ENCODE measurements at places on chromosomes 13 and 19. TPM values are rescaled to one million over a fixed set of nuclear protein-coding genes. Genes with fewer than 3 reads are reported as not detected.

The ZNF154 gene
- total RNA-seq: 6.3 TPM

The AKT2 gene
- 139 TPM for total RNA-seq

The NLRP5 gene
- total RNA-seq: not detected

The METTL21C gene
- not detected for total RNA-seq

The CLDN10 gene
- total RNA-seq: not detected

The SELENOV gene
- not detected for total RNA-seq

GRCh38 chr19:44557933-44558332, 28.5 kb upstream of the CEACAM20 start:
- no peak for DNase-seq

- DNase-seq: no peak
Observed at GRCh38 chr13:97328222-97328790, 105.7 kb upstream of the RAP2A start.

- DNase-seq: no peak
Observed at GRCh38 chr19:38193445-38193844, 30.6 kb downstream of the DPF1 start.

GRCh38 chr13:27627380-27627779, 5.7 kb downstream of the POLR1D start:
- no peak for DNase-seq

DNA sequence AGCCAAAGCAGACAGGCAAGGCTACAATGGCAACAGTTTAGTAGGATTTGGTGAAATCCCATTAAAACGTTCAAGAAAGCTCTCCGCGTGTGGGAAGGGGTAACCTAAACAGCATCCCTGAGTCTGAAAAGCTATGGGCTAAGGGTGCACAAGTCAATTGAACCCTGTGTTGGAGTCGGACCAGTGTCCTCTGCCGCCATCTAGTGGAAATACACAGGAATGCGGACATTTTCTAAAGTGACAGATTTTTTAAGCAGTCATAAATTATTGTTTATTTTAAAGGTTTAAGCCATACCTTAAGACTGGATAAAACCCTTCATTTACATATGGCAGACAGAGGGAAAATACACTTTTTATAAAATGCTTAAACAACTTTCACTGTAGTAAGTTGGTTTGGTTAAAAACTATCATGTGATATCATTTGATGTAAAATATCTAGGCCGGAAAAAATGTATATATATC, 26.5 kb upstream of the LSM14A start:
- peak; percentile 37 for DNase-seq

DNA sequence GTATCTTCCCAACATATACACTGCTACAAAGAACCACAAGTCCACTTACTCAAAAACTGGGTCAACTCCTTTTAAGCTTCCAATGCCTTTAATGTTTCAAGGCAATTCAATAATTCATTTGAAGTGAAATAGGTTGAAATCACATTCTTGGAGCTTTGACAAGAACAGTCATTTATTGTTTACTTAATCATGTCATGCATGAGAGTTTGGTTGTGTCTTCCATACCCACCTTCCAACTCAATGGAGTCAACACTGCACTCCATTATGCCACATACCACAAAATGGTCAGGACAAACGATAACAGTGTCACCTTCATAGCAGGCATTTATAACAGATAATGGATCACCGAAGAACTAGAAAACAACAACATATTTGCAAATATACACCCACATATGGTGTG, 506.3 kb downstream of the UQCRFS1 start:
- DNase-seq: no peak

- no peak for DNase-seq
Observed at GRCh38 chr19:47143322-47144073, 12.9 kb downstream of the SAE1 start.

DNA sequence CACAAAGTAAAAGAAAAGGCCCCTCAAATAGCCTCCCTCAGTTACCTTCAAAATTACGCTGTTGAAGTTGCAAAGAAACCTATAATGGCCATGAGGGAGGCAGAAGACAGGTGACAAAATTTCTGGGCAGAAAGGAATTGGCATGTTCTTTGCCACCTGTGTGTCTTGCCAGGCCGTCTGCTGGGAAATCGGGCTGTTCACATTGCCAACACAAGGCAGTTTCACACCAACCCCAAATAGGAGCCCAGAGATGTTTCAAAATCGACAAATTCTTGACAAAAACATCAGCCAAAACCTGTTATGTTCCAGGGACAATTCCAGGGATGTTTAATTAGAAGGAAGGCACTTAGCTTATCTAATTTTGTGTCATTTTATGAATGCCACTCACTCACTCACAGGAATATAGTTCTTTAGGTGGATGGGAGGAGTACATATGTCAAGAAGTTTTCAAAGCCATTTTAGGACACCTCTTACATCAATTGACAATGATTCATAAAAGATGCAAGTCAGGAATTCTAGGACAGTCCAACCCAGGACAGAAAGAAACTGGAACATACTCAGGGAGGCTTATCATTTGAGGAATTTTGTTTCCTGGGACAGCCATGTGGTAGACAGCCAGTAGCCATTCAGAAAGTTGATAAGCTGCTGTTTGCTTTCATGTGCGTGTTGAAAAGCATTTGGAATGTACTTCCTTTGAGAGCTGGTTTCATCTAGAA, 164.5 kb downstream of the RGCC start:
- no peak for DNase-seq

DNA sequence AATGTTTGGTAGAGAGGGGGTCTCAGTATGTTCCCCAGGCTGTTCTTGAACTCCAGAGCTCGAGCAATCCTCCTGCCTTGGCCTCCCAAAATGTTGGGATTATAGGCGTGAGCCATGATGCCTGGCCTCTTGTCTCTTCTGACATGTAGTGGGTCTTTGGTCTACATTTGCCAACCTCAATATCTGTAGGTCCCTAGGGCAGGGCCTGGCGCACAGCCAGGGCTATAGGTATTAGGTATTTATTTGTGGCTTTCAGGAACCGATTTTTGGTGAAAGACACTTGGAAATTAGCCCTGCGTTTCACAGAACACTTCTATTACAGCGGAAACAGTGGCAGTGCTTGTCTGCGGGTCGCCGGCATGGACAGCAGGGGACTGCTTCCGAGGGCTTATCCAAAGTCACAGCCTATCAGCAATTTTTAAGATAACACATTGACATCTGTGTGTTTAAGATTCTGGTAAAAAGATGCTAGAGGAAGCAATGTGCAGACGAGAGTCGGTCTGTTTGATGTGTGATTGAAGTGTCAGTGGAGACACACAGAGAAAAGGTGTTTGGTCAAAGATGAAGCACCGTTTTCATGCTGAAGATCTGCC, 14.5 kb downstream of the ZNF536 start:
- DNase-seq: no peak

- DNase-seq: no peak
Observed at GRCh38 chr13:93244141-93244917, 17.7 kb downstream of the GPC6 start.

DNA sequence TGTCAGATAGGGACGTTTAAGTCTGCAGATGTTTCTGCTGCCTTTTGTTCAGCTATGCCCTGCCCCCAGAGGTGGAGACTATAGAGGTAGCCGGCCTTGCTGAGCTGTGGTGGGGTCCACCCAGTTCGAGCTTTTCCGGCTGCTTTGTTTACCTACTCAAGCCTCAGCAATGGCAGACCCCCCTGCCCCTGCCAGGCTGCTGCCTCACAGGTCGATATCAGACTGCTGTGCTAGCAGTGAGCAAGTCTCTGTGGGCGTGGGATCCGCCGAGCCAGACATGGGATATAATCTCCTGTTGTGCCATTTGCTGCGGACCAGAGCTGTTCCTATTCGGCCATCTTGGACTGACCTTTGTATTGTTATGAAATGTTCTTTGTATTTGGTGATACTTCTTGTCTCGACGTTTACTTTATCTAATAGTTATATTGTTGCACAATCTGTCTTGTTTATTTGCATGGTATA, 46.3 kb downstream of the NBEA start:
- no peak for DNase-seq

DNA sequence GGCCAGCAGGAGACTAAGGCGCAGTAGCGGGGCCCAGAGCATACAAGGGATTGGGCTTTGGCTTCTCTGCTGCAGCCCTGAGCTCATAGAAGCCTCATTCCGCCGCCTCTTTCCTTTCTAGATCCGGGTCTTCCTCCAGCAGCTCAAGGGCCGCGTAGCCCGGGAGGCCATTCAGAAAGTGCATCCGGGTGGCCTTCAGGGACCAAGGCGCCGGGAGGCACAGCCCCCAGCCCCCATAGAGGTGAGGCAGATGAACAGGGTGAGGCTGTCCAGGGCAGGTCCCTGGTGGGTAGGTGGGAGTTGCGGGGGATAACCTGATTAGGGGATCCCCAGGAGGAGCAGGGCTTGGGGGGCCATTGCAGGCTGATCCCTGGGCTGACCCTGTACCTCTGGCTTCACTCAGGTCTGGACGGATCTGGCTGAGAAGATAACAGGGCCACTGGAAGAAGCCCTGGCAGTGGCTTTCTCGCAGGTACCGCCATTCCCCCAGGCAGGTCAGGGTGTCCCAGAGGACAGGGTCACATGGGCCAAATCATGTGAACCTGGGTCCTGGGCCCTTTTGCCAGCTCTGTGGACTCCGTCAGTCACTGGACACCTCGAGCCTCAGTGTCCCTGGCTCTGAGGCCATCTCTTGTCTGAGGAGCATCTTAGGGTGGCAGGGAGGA, 1.3 kb downstream of the SNAPC2 start:
- DNase-seq: no peak

DNA sequence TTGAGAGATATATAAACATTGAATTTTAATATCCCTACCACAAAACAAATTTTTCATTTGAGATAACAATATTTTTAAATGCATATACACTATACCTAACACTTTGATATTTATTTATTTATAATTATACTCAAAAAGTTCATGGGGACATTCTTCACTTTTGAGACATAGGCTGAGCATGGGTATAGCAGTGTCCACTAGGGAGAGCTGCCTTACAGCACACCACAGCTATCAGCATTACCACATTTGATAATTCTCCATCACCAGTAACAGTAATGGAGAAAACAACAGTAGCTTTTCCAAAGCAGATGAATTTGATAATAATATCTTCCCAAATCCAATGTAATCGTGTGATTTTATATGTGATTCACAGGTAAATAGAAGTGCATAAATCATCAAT, 626.1 kb downstream of the DACH1 start:
- no peak for DNase-seq

- no peak for DNase-seq
Observed at GRCh38 chr13:111882351-111882750, 184.6 kb upstream of the SOX1 start.

DNA sequence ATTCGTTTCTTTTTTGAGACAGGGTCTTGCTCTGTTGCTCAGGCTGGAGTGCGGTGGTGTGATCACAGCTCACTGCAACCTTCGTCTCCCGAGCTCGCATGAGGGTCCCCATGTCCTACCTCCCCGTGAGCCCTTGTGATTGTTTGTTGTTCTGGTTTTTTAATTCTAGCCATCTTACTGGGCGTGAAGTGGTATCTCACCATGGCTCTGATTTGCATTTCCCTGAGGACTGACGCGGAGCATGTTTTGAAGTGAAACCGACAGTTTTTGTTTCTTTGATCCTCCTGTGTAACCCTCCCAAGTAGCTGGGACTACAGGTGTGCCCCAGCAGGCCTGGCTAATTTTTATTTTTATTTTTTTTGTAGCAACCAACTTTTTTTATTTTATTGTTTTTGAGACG, 21.7 kb downstream of the GNG7 start:
- DNase-seq: no peak

DNA sequence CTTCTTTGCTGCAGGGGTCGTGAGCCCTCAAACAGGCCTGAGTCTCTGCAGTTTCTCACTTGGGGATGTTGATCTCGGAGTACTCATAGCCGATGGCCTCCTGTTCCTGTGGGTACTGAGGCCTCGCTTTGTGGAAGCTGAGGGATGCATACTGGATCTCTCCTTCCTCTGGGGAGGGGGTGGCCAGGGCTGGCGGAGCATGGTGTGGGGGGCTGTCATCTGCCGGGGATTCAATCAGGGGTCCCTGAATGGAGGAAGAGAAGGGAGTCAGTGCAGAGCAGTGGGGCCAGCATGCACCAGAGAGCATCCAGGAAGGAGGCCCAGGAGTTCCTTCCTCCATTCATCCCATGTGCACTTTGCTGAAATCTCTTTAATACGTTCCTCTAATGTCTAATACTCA, 10.0 kb downstream of the SIGLEC12 start:
- no peak for DNase-seq

DNA sequence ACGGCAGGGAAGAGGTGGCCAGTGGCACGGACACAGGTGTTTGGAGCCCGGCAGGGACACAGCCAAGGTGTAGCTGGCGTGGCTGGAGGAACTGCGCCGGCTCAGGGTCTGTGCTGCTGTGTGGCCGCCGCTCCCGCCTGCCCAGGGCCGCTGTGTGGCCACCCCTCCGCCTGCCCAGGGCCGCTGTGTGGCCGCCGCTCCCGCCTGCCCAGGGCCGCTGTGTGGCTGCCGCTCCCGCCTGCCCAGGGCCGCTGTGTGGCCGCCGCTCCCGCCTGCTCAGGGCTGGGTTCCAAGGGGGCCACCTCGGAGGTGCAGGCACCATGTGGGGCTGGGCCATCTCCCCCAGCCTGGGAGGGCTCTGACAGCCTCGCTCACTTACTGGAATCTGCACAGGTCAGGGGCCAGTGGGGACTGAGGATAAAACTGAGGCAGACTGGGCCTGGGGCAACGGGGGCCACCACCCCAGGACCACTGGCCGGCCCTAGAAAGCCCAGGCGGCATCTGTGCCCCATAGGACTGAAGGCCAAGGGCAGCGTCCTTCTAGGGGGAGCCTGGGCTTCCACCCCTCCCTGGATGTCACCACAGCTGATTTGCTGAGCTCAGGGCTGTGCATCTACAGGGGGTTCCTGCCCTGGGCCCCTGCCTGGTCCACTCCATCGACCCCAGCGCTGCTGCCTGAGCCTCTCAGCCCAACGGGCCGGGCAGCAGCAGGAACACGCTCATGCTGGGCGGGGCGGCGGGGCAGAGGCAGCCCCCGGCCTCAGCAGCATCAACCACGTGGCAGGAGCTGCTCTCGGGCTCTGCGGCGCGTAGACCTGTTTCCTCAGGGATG, 21.5 kb downstream of the C13orf46 start:
- DNase-seq: no peak

GRCh38 chr19:57682226-57682766, 519 bp downstream of the ZNF551 start:
- no peak for DNase-seq

GRCh38 chr13:82867284-82867683, 1015.0 kb downstream of the SLITRK1 start:
- no peak for DNase-seq

DNA sequence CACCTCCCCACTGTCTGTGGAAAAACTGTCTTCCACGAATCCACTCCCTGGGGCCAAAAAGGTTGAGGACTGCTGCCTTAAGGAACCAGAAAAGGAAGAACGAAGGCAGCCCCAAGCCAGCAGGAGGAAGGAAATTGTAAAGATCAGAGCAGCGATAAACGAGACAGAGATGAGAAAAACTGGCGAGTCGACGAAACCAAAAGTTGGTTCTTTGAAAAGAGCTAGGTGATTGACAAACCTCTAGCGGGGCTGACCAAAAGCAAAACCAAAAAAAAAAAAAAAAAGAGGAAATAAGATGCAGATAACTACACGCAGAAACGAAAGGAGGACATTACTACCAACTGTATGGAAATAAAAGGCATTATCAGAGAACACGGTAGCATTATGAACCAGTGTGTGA, 76.9 kb downstream of the GADD45B start:
- peak; percentile 56 for DNase-seq

GRCh38 chr13:80012251-80012650, 328.7 kb downstream of the SPRY2 start:
- DNase-seq: no peak

Measured in activated naive CD8-positive, alpha-beta T cell treated with anti-CD3 and anti-CD28 coated beads for 36 hours (primary cell).